ENCODE measurements at places on chromosomes 1 and 21.
A peak's percentile ranks its signal among the peaks of the same experiment; 100 is the strongest.

GRCh38 chr1:228739826-228740225 lies 4.5 kb downstream of the RHOU start:
- no peak for DNase-seq

DNA sequence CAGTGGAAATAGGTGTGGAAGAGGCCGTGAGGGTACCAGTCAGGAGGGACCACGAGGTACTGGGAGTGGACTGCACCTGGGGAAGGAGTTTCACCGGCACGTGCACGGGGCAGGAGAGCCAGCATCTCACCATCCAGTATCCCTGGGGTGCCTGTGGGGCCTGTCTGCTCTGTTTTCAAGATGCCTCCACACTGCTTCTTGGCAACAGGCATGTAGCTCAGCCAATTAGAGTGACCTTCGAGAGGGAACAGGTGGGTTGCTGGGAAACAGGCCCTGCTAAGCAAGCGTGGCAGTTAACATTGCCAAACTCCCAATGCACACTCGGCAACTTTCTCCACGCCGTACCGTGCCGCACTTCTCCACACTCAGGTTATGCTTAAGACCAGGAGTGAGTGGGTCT lies 17.7 kb downstream of the KCNC4 start:
- DNase-seq, result no peak

DNA sequence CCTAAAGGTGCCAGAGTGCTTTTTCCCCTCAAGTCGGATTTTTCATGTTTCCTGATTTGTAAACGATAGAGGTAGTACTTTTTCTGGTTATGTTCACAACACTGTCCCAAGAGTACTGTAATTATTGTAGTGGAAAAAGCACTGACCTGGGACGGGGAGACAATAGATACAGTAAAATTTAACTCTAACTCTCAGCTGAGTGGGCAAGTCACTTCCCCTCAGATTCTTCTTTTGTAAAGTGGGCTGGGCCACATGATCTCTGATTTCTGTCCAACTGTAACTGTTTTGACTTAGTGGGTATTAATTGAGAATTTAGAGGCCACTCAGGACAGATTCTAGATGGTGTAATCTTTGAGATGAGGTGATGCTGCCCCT lies 19.1 kb downstream of the MARCKSL1 start:
- DNase-seq, result no peak

- DNase-seq, result no peak
Observed at GRCh38 chr1:200665861-200666260, 3.8 kb downstream of the DDX59 start.

DNA sequence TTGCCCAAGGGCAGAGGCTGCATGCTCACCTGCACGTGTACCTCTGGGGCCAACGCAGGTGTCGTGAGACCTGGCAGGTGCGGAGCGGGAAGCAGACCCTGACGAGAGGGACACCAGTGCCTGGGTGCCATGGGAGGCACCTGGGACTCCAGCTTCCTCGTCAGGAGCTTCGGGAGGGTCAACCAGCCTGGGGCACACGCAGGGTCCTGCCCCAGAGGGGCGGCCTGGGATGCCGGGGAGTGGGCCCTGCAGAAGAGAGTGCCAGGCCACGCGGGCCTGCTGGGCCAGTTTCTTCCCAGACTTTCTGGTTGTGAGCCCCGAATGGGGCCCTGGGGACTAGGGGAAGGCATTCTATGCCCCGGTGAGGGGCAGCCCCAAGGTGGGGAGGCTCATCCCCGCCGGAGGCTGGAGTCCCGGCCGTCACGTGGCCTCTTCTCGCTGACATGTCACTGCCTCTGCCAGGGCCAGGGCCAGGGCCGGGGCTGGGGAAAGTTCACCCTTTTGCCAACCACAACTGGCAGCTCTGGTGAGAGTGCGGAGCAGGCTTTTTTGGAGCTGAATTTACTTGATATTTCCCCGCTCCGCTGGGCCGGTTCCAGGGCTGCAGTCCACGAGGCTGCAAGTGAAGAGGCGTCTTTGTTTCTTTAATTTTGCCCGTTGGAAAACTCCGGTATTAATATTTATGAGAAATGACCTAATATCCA lies 38.5 kb upstream of the ACTRT2 start:
- peak; percentile 64 for DNase-seq

- peak; percentile 28 for DNase-seq
Observed at GRCh38 chr1:16114527-16115467, 41.1 kb downstream of the EPHA2 start.

DNA sequence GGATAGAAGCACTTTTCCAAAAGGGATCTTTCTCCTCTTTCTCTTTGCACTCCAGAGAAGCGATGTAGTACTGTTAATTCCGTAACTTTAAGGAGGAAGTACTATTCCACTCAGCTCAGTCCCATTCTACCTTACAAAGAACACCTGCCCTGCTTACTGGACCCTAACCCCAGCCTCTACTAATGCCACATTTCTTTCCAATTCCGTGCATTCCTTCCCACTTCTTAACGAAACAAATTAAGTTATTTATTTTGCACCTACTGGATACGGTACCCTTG lies 511 bp downstream of the NDC1 start:
- DNase-seq, result no peak

GRCh38 chr1:158730453-158730852 lies 9.9 kb upstream of the OR6K3 start:
- DNase-seq, result no peak

- DNase-seq, result no peak
Observed at GRCh38 chr1:56824938-56825337, 5.7 kb upstream of the FYB2 start.

DNA sequence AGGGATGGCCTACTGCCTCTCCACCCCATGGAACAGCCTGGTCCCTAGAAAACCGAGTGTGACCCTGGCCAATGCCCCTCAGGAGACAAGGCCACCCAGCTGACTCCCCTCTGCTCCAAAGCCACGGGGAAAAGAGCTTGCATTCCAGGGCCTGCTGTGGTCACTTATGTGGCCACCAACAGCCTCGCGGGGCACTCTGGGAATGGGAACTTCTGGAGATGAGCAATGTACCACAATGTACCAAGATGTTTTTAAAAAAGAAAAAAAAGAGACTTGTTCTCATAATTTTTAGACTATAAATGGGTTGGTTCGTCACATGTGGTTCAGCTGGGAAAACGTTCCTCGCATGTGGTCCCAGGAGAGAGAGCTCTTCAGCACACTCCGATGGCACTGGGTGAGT lies 62.8 kb downstream of the SLC66A1 start:
- DNase-seq, result no peak

GRCh38 chr1:38990386-38990737 lies 714 bp upstream of the AKIRIN1 start:
- no peak for DNase-seq

- DNase-seq, result no peak
Observed at GRCh38 chr1:232352366-232352765, 277.6 kb downstream of the SIPA1L2 start.

DNA sequence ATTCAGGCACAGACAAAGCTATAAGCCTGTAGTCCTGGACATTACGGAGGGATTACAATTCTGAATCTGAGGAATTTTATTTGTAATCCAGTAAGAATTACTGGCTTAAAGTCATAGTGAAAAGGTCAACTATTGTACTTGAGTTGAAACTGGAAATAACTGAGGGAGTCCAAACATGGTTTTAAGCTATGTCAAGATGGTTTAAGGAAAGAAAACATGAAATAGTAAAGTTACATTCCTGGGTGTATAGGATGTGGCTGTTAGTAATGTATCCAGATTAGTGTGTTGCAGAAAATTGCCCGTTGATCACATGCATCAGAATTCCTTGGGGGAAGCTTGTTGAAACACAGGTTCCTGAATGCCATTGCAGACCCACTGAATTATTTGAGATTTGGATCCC lies 124.8 kb upstream of the GORAB start:
- DNase-seq, result no peak

DNA sequence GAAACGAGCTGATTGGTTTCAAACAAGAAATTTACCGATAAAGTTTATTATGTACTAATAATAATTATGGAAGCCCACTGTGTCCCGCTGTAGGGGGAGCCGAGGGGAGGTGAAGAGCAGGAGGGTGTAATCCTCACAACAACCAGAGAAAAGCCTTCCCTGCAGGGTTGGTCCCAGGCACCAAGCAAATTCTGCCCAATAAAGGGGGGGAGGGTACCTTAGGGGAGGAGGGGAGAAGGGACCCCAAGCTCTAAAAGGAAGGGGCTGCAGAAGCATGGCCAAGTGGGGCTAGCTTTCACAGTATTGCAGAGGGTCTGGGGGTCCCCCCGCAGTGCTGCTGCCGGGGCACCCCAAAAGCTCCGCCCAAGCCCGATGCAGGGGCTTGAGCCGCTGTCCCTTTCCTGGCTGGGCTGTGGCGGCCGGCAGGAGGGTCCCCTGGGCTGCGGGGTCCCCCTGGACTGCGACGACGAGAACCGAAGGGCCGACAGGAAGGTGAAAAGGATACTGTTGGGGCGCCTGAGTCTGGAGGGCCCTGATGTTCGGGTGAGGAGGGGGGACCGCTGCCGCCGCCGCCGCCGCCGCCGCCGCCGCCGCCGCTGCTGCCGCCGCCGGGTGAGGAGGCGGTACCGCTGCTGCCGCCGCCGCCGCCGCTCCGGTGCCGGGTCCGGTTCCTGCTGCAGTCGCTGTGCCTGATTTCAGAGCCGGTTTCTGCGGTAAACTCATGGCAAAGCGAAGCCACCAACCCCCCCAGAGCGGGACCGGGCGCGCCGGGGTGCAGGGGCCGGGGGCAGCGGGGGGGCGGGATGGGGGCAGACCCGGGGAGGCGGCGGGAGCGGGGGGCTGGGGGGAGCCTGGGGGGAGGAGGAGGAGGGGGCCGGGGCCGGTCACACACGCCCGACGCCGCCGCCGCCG lies 771 bp downstream of the EIF4G3 start:
- peak; percentile 59 for DNase-seq

- no peak for DNase-seq
Observed at GRCh38 chr21:44684483-44684882, 2.5 kb upstream of the KRTAP12-1 start.

DNA sequence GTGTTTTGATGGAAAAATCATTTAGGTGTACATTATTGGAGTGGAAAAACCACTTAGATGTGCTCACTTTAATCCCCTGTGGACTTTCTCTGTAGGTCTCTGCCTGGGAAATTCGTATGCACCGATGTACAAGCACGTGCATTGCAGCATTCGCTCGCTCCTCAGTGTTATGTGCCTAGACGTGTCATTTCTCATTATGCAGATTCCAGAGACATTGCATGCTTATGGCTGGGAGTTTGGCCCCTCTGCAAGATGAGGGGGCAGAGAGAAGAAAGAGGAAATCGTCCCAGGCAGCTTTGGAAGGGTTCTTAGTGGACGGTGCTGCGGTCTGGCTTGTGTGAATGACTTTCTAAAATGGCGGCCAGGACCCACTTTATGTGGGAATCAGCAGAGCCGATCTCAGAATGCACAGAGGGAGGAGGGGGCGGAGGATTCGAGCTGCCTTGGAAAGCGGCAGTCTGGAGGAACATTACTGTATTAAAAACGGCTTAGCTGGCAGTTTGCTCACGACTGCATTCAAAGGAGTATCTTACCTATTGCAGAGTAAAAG lies 2.3 kb downstream of the SPEN start:
- DNase-seq, result peak; percentile 88

DNA sequence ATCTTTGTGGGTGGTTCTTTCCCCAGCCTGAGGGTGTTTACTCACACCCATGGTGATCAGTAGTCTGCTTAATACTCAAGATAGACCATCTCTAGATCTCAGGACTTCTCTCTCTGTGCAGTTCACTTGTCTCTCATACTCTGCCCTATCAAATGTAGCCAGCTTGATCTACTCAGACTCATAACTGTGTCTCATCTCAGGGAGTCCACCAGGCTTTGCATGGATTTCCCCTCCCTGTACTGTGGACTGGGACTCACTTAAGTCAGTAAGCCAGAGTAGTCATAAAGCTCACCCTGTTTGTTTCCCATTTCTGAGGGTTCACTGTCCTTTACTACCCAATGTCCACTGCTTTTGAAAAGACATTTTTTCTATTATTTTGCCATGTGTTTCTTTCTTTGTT lies 41.8 kb downstream of the LYPLAL1 start:
- DNase-seq, result no peak

DNA sequence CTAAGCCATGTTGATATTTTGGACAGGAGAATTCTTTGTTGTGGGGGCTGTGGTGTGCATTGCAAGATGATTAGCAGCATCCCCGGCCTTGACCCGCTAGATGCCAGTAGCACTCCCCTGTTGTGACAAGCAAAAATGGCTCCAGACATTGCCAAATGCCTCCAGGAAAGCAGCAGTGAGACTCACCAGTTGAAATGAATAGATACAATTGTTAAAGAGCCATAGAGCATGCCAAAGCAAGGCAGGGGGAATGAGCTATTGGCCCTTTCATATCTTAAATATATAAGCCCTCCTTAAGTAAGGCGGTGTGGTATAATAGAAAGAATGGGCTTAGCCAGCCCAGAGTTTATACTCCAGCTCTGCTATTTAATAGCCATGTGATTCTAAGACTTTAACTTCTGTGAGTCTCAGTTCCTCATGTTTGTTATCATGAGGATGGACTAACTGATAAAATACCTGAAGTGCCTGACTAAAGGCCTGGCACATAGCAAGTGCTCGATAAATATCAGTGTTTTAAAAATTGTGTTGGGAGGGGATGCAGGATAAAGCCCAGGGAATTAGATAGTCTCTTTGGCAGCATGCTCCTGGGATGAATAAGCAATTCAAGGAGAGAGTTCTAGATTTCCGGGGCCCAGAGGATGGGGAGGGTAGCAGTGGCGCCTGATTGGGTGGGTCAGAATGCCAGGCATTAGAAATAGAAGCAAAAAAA lies 21.1 kb upstream of the RGS4 start:
- DNase-seq, result no peak

DNA sequence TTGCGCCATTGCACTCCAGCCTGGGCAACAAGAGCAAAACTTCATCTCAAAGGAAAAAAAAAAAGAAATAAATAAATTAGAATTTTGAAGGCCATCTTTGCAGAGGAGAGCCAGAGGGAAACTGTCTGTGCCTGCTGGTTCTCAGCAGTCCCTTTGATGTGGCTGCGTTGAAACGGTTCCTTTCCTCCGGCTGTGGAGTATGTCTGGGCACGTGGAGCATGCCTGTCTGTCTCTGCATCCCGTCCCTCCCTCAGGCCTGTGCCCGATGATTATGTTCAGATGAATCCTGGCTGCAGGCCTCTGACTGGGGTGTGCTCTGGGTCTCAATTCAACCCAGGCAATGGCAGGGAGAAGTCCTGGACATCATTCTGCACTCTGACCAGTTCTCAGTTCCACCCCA lies 33.4 kb downstream of the KIAA1614 start:
- DNase-seq, result no peak

Data from left hindlimb (tissue), 1 donor.